ENCODE measurements at places on chromosomes 12 and 14.

GRCh38 chr12:124264089-124264795 is 30.7 kb upstream of the RFLNA start:
- DNase-seq: peak; percentile 56

GRCh38 chr14:64955297-64955696 is 12.8 kb upstream of the GPX2 start:
- no peak for DNase-seq

GRCh38 chr12:33703221-33703620 is 263.6 kb upstream of the SYT10 start:
- DNase-seq: no peak

DNA sequence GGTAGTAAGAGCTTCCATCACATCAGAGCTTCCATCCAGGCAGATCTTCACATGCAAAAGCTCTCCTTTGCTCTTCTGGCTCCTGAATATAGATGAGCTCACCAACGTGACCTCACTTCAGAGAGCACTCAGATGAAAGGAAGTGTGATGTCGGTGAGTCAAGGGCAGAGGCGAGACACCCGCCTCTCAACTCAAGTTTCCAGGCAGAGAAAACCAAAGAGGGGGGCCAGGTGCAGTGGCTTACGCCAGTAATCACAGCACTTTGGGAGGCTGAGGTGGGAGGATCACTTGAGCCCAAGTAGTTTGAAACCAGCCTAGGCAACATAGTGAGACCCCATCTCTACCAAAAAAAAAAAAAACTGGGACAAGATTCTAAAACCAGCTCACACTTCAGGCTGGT is 126.9 kb downstream of the DUSP6 start:
- peak; percentile 57 for DNase-seq

- no peak for DNase-seq
Observed at GRCh38 chr12:121960541-121960940, 42.1 kb downstream of the CFAP251 start.

DNA sequence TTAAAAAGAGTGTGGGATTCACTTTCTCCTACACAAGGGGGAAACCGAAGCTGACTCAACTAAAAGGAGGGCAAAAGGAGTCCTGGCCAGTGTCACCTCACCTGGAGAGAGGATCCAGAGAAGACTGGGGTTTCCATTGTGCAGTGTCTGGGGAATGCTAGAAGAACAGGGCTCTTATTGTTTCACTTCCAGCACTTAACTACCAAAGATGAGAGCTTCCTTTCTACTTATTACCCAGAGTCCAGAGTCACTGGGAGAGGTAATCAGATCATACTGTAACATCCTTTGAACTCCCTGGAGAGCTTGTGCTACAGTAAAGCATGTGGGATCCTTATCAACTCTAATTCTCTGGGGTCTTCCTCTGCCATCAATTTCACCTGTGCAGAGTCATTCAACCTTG is 148.4 kb upstream of the BCL2L14 start:
- no peak for DNase-seq

DNA sequence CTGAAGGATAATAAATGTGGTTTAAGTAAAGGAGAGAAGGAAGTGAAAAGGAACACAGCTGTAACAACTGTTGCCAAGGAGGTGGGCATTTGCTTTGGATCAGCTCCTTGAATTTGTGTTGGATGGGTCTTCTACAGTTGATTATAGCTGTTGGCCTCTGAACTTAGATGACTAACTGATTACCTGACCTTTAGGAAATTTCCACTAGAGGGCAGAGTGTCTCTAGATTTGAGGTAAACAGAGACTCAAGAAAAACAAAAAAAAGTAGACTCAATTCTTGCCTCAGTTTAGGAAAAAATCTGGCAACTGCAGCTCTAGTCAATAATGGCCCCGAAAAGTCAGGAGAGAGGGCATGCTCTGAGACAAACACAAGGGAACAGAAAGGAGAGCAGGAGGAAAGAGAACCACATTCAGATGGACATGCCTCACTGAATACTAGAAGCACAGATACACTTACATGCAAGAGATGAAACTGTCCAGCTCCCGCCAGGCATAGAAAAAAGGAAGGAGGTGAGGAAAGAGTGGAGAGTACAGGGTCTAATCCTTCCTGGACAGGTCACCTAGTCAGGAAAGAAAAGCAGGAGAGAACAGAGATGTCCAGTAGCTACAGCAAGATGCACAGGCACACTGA is 20.6 kb downstream of the COX14 start:
- DNase-seq: peak; percentile 76

GRCh38 chr12:8636581-8636980 is 23.9 kb upstream of the AICDA start:
- DNase-seq: no peak

DNA sequence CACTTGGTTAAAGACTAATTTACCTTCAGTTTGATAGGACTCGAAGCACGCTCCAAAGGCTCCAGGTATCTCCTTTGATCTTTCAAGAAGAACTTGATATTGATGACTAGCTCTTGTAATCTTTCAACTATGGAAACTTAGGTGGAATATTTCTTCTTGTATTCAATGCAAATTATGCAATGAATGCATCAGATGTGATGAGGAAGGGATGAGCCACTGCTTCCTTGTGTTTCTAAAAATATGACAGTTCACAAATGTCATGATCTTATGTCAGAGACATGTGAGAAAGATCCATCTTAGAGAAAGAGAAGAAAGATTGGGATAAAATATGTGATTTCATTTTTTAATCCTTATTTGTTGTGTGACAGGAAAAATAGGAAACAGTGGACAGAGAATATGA is 9.9 kb downstream of the RNASE9 start:
- no peak for DNase-seq

DNA sequence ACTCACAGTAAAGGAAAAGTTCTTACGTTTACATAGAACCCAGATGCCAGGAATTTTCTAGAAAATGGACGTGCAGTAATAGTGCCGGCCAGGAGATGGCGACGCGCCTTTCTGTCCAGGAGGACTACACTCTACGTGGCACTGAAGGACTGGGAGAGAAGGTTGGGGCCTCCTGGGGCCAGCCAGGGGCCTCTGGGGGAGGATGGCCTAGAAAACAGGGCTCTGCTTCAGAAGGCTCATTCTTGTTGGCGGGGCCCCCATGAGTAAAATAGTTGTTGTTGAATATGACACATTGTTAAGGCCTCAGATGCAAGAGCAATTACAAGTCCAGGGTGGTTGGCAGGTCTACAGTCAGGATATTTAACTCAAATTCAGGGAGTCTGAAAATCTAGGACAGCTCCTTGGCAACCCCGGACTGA is 120.1 kb upstream of the MAX start:
- DNase-seq: peak; percentile 72

- DNase-seq: no peak
Observed at GRCh38 chr12:71300772-71301675, 138.6 kb upstream of the LGR5 start.

Data from NB4 (cell line).